ENCODE measurements at places on chromosomes 5 and 9.

- no peak for DNase-seq
These were observed 10.5 kb downstream of the IRF1 start for GRCh38 chr5:132480042-132480441.

DNA sequence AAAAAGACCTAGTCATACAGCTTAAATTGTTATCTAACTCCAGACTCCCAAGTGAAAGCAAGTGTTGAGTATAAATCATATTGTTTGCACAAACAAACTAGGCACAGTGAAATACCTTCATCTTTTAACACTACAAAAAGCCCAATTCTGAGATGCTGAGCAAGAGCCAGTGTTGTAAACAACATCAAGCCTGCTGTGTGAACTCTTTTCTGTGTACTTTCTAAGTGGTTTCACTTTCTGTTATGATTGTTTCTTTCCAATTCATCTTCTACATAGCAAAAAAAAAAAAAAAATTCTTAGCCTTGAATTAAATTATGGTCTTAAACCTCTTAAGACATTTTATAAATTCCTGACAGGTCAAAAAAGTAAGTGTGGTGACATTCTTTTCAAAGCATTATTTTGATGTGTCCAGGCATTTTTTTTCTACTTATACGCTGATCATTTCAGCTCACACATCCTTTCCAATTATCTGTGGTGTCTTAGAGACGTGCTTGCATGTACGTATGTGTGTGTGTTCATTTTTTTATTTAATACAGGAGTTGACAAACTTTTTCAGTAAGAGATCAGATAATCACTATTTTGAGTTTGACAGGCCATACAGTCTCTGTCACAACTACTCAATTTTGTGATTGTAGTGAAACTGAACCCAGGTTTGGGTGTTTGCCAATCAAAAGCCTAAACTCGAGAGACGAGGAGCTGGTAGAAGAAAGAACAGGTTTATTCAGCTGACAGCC lies 556.1 kb downstream of the CDH9 start:
- no peak for DNase-seq

- DNase-seq, result no peak
These were observed 1862.0 kb upstream of the ACO1 start for GRCh38 chr9:30522486-30522885.

GRCh38 chr5:74536658-74537057 lies 103.9 kb downstream of the ENC1 start:
- no peak for DNase-seq

- no peak for DNase-seq
These were observed 135.3 kb downstream of the ROR2 start for GRCh38 chr9:91814753-91815152.

- DNase-seq, result no peak
These were observed 198.5 kb downstream of the FBN2 start for GRCh38 chr5:128339585-128339984.

- peak; percentile 71 for DNase-seq
These were observed 30.4 kb upstream of the B4GALT1 start for GRCh38 chr9:33197279-33198152.

DNA sequence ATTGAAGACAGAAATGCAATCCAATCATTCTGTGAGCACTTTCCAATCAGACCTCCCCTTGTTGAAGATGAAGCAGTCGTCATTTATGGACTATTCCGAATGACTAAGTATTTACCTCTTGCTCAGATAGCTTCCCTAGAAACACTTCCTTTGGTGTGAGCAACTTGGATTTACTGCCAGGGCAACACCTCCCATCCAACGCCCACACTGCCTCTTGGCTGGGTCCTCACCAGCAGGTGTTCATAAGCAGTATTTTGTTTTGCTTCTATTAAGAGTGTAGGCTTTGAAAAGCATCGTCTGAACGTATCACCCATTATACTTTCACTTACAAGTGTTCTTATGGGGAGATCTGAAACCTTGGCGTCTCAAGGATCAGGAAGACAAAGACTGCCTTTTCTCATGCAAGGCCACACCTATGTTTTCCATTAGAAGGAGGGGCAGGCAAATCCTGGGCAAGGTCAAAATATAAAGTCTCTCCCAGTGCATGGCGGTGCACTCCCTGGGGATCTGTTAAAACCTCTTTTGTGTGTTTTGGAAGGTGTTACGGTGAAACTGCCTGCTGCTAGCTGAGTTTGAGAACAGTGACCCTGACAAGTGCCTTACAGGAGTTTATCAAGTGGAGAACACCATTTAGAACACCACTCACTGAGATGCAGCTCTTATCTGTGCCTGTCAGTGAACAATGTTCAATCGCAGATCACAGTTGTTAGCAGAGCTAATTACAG lies 10.6 kb upstream of the MARCHF3 start:
- no peak for DNase-seq

GRCh38 chr9:83932011-83932410 lies 10.8 kb upstream of the KIF27 start:
- DNase-seq, result no peak

DNA sequence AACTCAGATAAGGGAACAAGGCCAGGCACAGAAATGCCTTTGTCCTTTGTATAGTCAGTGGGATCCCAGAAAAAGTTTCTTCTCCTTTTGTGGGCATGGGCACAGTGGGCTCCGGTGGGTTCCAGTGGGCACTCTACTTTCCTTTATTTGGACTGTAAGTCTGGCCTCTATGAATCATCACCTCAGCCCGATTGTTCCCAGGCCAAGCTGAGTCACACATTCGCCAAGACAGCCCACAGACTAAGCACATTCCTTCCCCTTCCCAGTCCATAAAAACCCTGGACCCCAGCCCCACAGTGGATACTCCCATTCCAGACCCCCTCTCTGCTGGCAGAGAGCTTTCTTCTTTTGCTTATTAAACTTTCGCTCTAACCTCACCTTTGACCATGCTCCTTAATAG lies 165.0 kb downstream of the FBXL17 start:
- DNase-seq, result no peak

DNA sequence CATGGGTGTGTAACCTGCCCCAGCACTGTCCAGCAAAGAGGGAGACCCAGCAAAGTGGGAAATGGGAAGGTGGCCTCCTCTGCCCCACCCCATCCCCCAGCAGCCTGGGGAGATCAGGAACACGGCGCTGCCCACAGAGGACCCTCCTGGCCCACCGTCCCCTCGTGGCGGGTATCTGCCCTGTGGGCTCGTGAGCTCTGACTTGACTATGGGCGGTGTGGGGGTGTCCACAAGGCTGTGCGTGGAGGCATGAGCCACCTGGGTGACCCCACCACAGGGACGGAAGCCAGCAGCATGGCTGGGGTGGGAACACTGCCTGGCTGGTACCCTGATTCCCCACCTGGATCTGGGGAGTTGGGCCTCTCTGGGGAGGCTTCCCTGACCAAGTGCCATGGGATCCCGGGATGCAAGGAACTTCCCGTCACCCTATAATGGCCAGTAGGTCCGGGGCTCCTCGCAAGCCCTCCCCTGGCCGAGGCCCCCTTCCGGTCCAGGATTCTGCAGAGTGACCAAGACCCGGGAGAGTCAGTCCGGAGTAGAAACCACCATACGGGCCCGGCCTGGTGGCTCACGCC lies 29.3 kb upstream of the SLC6A19 start:
- DNase-seq, result no peak

DNA sequence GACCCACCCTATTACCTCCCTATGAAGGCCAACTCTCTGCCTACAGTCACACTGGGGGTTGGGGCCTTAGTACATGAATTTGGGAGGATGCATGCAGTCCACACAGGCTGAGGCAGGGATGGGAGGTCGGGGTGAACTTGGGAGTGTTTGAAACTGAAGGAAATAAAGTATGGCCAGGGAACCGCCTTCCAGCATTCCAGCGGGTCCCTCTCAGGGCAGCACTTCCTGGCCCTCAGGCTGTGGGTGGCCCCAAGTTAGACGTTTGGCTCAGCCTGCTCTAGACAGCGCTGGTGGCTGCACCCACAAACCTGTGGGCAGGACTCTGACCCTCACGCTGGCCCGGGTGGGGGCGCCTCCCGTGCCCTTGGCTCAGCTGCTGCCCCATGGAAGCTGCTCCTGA lies 74.3 kb downstream of the UBE2QL1 start:
- DNase-seq, result no peak

GRCh38 chr9:130780415-130780814 lies 54.6 kb upstream of the ABL1 start:
- no peak for DNase-seq

- DNase-seq, result no peak
These were observed 10.9 kb downstream of the FBXL7 start for GRCh38 chr5:15510831-15511230.

- no peak for DNase-seq
These were observed 172.6 kb upstream of the S1PR3 start for GRCh38 chr9:88818495-88819201.

- no peak for DNase-seq
These were observed 12.9 kb downstream of the INPP5E start for GRCh38 chr9:136426787-136427186.

- DNase-seq, result no peak
These were observed 85.8 kb downstream of the PLPPR1 start for GRCh38 chr9:101114317-101114716.

- DNase-seq, result no peak
These were observed 46.1 kb downstream of the ZNF608 start for GRCh38 chr5:124700333-124700732.

DNA sequence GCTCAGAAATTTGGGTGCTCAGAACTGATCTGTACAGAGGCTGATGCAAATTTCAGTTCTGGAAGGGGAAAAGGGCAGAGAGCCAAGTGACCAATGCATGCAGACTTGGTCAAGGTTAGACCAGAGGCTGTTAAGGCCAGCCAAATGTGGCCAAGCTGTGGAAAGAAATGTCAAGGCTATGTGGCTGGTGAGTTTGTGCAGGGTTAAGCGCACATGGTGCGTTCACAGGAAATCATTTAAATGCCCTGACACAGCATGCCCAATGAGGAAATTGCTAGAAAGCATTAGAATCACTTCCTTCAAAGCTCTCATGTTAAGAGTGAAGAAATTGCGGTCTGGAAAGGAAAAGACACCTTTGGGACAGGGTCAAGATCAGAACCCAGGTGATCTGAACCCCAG lies 58.0 kb downstream of the PTPN3 start:
- DNase-seq, result no peak

GRCh38 chr5:68180121-68181038 lies 35.2 kb upstream of the PIK3R1 start:
- DNase-seq, result no peak

DNA sequence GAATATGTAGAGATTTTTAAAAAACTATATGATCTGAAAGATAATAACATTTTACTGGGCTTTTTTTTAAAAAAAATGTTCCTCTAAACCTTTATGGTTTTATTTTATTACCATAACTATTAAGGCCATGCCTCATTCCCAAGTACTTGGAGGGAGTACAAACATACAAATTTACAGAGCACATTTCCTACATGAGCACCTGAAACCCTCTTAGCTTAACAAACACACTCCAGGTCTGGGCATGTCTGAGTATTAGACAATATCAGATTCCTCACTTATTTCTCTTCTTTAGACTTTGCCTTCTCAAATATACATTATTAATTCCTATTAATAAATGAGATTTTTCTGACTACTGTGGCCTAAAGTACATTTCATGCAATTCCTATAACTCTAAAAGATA lies 319.2 kb downstream of the SLCO4C1 start:
- no peak for DNase-seq

GRCh38 chr5:163578652-163579051 lies 73.2 kb downstream of the MAT2B start:
- no peak for DNase-seq

DNA sequence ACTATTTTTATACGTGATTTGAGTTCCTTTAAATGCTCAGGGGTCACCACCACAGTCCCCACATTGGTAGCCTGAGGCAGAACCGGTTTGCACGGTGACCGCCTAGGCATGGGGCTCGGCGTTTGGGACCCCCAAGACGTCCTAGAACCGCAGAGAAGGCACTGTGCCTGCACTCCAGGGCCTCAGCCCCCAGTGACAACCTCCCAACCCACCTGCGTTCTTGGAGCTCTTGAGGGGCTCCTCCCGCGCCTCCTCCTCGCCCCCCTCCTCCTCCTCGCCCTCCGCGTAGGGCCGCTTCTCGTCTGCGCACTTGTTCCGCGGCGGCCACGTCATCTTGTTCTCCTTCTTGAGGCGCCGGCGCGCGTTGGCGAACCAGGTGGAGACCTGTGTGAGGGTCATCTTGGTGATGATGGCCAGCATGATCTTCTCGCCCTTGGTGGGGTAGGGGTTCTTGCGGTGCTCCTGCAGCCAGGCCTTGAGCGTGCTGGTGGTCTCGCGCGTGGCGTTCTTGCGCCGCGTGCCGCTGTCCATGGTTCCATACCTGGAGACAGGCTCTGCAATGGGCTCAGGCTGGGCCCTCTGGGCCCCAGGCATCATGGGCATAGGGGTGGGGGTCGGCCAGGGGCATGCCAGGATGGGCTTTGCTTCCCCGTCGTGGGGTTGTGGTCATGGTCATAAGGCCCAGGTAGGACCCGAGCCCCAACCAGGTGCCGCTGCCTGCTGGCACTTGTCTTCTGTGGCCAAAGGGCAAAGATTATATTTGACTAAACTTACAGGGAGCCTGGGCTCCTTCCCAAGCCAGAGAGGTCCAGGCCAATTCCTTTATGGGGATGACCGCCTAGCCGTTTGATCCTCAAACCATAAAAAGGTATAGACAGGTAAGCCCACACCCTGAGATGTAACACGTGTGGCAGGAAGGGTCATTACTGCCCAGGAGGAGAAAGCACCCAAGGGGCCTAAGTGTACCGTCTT lies 3.1 kb downstream of the IRX4 start:
- DNase-seq, result no peak

DNA sequence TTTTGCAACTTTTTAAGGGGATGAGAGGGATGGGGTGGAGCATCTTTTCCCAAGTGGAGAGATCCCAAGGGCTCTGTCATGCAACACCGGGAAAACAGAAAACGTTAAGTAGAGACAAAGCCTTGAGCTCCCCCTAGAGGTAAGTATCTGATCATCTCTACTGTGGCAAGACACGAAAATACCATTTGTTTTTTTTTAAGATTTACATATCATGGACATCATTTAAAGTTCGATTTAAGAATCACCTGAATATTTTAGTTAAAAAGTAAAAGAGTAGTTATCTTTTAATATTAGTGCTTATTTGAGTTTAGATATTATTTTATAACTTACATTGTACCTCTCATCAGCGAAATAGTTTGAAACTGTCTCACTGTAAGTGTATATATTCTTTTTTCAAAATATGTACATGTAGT lies 200.4 kb downstream of the LRRC70 start:
- DNase-seq, result no peak

- DNase-seq, result no peak
These were observed 10.0 kb downstream of the OTULINL start for GRCh38 chr5:14591548-14591947.

- DNase-seq, result no peak
These were observed 171.6 kb downstream of the PAX5 start for GRCh38 chr9:36862206-36863145.

- DNase-seq, result no peak
These were observed 69.2 kb upstream of the PLPP6 start for GRCh38 chr9:4592886-4593285.

GRCh38 chr5:69188811-69189161 lies 597 bp upstream of the CENPH start:
- no peak for DNase-seq

- DNase-seq, result no peak
These were observed 130.6 kb upstream of the ANKH start for GRCh38 chr5:15002173-15002572.

- DNase-seq, result no peak
These were observed 6.9 kb downstream of the PLAA start for GRCh38 chr9:26939955-26940711.

Data from ascending aorta (tissue), 2 donors.